ENCODE measurements at places on chromosomes 16 and 17. TPM values are rescaled to one million over a fixed set of nuclear protein-coding genes. Genes with fewer than 3 reads are reported as not detected.

GRCh38 chr16:89706518-89707260 is 5.2 kb upstream of the SPATA2L start:
- DNase-seq = no peak

- peak; percentile 8 for DNase-seq
Measured at GRCh38 chr16:27770271-27771196, 220.6 kb downstream of the KATNIP start.

GRCh38 chr17:28857905-28858800 is 3.3 kb downstream of the ERAL1 start:
- DNase-seq = peak; percentile 9

GRCh38 chr16:72300892-72301291 is 128.9 kb upstream of the PMFBP1 start:
- DNase-seq = no peak

GRCh38 chr17:55727920-55728319 is 5.3 kb upstream of the TMEM100 start:
- DNase-seq = no peak

GRCh38 chr16:5850632-5851392 is 753.2 kb upstream of the EEF2KMT start:
- DNase-seq = no peak

- DNase-seq = no peak
Measured at GRCh38 chr17:27506348-27507218, 50.3 kb downstream of the KSR1 start.

DNA sequence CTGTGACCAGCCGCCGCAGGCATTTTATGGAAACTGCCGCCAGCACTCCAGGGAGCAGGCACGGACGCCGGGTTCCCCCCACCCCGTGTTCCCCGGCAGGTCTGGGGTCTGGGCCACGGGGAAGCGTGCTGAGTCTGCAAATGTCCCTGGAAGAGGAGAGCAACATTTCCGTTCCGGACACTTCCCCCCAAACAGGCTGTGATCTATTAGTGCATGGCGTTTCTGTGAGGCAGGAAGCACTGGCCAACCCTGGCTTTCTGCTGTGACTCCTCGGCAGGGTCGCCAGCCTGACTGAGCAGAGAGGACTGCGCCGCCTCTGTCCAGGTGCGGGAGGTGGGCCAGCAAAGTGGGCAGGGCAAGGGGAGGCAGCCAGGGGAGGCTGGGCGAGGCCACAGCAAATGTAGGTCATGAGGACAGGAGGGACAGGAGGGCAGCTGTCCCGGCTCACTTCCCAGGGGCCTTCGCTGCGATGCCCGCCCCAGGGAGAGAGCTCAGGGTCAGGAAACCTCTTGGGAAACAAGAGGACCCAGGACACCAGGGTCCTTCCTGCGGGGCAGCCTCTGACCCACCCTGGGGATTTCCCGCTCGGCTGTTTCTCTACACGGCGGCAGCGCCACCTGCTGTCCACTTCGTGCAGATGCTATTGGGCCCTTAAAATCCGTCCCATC is 9.5 kb downstream of the FOXF1 start:
- DNase-seq = peak; percentile 78

DNA sequence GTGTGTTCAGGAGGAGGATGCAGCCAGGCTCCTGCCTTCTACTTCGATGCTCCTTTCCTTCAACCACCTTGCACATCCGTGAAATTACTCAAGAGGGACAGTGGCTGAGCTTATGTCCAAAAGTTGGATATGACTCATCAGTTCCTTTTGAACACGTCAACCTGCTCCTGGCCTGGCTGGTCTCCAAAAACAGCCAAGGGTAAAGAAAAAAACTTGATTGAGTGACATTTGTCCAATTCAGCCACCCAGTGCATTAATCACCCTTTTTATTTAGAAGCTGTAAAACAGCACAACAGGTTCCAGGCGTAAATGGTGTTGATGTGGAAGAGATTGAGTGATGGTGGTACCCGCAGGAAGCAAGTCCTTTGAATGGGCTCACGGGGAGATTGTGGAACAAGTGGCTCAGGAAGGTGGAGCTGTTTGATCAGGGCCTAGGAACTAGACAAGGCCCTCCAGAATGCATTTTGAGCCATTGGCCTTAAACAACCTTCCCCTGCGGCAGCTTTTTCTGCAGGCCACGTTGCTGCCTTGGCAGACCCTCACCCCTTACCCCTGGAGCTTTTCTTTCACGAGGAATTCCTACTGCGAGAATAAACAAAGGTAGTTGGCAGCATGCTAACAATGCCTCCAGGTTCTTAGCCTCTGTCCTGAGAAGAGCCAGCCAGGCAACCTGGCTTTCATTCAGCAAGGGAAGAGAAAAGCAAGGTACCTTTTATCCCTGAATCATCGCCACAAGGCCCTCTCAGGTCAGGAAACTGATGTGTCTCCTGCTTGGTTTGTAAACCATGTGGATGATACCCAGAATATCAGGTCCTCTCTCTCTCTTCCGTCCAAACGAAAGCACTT is 173.3 kb upstream of the CACNG5 start:
- no peak for DNase-seq

- DNase-seq = peak; percentile 53
Measured at GRCh38 chr17:74212209-74212912, 1.0 kb upstream of the TTYH2 start.

GRCh38 chr16:69497876-69498596 is 67.7 kb upstream of the NFAT5 start:
- no peak for DNase-seq

DNA sequence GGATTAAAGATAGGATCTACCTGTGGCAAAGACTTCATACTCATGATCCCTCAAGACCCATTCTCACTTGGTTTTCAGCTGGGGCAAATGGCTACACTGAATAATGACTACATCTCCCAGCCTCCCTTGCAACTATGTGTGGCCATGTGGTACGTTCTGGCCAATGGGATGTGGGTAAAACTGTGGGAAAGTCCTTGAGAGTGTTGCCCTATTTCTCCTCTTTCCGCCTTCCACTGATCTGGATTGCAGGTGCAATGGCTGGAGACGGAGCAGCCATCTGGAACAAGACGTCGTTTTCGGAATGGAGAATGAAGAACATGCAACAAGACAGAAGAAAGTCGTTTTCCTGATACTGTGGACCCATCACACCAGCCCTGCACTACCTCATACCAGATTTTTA is 48.5 kb downstream of the HAPSTR1 start:
- DNase-seq = no peak

GRCh38 chr16:81770008-81770407 is 9.1 kb upstream of the PLCG2 start:
- DNase-seq = no peak

- DNase-seq = no peak
Measured at GRCh38 chr17:47203984-47204721, 5.0 kb upstream of the MYL4 start.

- peak; percentile 72 for DNase-seq
Measured at GRCh38 chr16:67441271-67441753, 10.4 kb downstream of the HSD11B2 start.

GRCh38 chr16:11543661-11544393 is 42.9 kb downstream of the LITAF start:
- DNase-seq = no peak

GRCh38 chr16:72749091-72749490 is 298.8 kb downstream of the ZFHX3 start:
- DNase-seq = no peak

Gene ABCA9
- 21.5 TPM for total RNA-seq

Gene DNAAF8
- 0.30 TPM for total RNA-seq

Gene ACAP1
- total RNA-seq = 17.3 TPM

Gene KRTAP2-3
- total RNA-seq = not detected

Gene SLC7A6
- 38.2 TPM for total RNA-seq

Gene AATK
- 14.5 TPM for total RNA-seq

Gene TBC1D26
- total RNA-seq = not detected
